NCI-H510A (cell line): ENCODE measurements at places on chromosomes 11 and 22.
A peak's percentile ranks its signal among the peaks of the same experiment; 100 is the strongest.

DNA sequence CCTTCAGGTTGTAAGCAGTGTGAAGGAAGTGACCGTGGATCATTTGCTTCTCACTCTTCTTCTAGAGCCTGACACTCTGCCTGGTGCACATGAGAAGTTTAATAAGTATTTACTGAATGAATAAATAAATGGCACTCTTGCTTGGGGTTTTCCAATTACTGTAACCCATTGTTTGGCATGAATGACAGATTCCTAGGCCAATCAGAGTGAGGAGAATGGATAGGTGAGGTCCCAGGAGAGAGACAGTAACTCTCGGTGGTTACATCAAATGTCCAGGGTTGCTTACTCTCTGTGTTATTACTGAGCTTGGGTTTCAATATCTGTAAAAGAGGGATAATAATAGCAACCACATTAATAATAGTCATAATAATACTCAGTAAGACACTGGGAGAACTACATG is 204.2 kb upstream of the ISX start:
- DNase-seq, result no peak

- DNase-seq, result no peak
Measured at GRCh38 chr11:17529844-17530185, 14.4 kb downstream of the USH1C start.

DNA sequence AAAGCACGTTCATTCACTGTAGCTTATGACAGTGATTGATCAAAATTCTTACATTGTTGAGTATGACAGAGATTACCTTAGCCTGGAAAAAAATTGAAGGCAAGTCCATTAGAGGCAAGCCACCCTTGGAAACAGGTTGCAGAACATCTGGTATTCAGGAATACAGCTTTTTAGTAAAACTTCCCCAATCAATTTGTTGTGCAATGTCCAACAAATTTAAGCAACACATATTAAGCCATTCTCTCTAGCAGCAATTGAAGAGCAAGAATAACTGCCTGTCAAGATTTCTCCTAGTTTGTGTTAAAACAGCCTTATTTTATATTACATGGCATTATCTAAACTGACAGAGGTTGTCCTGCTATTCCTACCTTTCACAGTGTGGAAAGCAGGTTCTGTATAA is 37.0 kb downstream of the BCL2L13 start:
- no peak for DNase-seq

DNA sequence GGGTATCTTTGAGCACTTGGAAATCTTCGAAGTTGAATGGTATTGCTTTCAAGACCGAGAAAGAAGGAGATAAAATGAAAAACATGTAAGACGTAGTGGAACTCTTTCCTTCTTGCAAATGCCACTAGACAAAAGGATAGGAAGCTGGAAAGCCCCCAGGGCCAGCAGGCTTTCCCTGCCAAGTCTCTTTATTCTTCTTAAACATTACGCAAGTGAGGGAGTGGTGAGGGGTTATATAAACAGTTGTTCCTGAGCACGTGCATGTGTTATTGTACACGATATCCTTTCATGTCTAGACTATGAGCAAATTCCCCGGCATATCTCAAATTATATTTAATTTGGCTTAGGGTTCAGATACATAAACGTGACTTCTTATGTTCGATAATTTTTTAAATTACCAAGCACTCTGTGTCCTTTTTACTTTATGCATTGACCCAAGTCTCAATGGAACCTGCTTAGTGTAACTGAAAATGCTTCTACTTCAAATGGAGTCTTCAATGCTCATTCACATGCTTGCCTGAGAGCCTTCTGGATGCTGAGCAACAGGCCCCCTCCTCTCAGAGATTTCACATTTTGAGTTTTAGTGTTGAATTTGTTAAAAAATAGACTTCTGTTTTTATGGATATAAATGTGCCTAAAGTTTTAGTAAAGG is 59.0 kb downstream of the PPP2R1B start:
- DNase-seq, result no peak

DNA sequence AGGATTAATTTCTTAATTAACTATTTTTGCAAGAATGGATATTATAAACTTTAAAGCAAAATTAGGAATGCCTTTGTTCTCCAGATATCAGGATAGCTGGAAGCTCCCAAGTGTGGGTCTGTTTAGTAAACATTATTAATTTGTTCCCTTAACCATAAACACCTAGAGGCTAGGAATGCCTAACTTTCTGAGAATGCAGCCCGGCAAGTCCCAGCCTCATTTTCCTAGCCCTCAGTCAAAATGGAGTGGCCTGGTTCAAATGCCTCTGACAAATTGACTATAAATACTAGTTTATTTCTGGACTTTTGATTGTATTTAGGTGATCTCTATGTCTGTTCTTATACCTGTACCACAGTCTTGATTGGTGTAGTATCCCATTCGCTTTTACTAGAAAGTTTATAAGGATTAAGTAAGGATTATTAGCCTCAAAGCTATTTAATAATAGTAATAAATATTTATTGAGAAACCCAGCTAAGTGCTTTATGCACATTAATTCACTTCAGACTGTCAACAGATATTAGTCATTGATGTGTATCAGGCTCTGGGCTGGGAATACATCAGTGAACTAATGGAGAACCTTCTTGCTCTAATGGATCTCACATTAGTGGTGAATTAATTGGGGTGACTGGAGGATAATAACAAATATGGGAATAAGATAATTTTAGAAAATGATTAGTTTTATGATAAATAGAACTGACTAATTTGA is 25.8 kb downstream of the PPME1 start:
- DNase-seq, result no peak

DNA sequence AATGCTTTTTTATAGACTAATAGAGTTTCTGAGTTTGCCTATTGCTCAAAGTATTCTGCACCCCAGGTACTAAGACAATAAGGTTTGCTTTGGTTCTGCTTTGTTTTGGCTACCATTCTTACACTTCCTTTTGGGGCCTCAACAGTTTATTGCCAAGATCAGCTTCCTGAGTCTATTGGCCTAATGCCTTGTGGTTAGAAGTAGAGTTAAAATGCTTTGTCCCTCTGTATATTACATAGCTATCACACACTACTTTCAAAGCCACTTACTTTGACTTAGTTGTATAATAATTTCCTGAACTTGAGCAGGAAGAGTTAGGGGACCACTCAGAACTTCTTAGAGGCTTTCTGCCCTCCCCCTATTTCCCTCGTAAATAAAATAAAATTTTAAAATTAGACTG is 96.5 kb downstream of the DLG2 start:
- DNase-seq, result no peak

GRCh38 chr11:80320765-80321164 is 879.9 kb upstream of the TENM4 start:
- no peak for DNase-seq

- no peak for DNase-seq
Measured at GRCh38 chr11:113331441-113331840, 17.1 kb downstream of the TTC12 start.

DNA sequence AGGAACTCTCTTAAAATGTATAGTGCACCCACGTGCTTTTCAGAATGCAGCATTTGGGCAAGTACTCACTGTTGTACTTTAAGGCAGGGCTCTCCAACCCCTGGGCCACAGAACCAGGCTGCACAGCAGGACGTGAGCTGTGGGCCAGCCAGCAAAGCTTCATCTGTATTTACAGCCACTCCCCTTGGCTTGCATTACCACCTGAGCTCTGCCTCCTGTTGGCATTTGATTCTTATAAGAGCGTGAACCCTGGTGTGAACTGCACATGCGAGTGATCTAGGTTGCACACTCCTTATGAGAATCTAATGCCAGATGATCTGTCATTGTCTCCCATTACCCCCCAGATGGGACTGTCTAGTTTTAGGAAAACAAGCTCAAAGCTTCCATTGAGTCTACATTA is 3.0 kb downstream of the C11orf58 start:
- no peak for DNase-seq

GRCh38 chr22:42076764-42077485 is 2.6 kb upstream of the SMDT1 start:
- no peak for DNase-seq

DNA sequence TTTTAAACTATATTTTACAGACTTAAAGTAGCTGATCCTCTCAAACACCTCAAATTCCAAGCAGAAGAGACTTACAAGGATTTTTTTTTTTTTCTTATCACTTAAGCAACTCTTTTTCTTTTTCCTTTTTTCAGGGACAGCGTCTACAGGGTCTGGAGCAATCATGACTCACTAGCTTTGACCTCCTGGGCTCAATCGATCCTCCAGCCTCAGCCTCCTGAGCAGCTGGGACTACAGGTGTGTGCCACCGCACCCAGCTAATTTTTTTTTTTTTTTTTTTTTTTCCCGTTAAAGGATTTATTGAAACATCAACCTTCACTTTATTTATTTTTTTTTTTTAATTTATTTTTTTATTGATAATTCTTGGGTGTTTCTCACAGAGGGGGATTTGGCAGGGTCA is 4.5 kb upstream of the MACROD1 start:
- no peak for DNase-seq

DNA sequence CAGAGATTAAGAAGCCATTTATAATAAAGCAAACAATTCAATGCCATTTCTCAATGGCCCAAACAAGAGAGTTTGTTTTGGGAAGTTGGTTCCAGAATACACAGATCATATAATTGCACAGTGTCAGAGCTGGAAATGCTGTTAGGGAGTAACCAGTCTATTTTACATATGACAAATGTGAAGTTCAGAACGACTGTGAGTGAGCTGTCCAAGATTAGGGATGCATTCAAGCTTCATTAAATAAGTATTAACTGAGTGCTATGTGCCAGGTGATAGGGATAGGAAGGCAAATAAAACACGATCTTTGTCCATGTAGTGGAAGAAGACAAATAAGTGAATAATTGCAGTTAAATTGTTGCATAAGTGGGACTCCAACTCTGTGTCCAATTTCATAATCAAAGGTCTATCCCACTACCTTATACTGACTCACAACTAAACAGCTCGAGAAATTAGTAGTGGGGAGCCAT is 33.1 kb upstream of the PICALM start:
- DNase-seq, result no peak

DNA sequence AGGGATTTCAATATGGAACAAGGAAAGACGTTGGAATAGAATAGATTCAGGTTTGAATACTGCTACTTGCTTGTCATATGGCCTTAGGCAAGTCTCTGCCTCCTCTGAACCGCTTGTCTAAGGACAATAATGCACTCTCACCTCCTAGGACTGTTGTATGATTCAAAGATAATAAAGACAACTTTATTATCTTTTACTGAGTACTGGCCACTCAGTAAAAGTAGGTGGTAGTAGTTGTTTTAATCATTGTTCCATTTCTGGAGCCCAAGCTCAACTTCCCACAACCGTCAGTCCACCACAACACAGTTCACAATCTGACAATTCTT is 134.2 kb downstream of the ME3 start:
- no peak for DNase-seq

GRCh38 chr11:9748361-9748970 is 84.6 kb downstream of the SWAP70 start:
- DNase-seq, result peak; percentile 5

DNA sequence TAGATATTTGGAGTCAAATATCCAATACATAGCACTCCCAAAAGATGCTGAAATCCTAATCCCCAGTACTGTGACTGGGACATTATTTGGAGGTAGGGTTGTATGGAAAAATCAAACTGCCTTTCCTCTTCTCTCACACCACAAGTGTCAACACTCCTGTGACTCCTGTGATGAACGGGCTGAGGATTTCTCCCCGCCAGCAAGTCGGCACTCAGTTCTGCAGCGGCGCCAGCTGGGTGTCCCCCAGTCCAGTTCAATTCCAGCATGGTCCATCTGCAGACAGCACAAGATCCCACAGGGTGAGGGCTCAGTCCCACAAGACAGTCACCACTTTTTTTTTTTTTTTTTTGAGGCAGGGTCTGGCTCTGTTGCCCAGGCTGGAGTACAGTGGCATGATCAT is 4.3 kb upstream of the PARVB start:
- no peak for DNase-seq

GRCh38 chr11:20654038-20654437 is 15.3 kb upstream of the NELL1 start:
- DNase-seq, result no peak

GRCh38 chr22:38243007-38243765 is 29.6 kb downstream of the TMEM184B start:
- DNase-seq, result peak; percentile 88

DNA sequence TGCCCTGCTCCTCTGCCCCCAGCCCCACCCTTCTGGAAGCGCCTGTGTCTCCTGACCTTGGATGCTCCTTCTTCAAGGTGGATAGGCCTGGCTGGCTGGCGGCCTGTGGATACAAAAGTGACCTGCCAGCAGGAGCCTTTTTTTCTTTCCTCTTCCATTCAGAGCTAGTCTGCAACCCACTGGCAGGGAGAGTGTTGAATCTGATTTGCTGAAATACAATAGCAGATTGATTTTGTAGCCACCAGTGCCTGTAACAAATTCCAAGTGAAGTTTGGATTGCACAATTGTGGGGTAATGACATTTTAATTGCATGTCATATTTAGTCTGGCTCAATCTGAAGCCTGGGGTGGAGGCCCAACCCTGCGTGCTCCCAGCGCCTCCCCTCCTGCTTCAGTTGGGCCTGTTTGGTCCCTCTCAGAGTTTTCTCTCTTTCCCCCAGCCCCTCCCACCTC is 97.2 kb downstream of the GRIK4 start:
- DNase-seq, result no peak

- peak; percentile 19 for DNase-seq
Measured at GRCh38 chr22:40044870-40045834, 50.4 kb downstream of the FAM83F start.

DNA sequence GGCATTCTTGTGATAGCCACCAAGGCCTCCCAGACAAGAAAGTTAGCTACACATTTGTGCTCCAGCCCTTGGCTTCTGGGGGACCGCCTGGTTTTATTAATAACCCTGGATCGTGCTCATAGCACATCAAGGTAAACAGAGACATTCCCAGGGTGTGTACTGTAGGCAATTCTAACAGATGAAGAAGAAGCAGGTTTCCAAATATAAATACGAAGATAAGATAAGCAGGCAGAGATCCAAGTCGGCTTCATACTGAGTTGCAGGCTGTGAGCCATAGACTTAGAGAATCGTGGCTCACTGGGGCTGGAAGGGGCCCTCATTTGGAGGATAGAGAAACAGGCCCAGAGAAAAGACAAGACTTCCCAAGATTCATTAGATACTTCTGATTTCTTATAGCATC is 131.4 kb downstream of the TENM4 start:
- no peak for DNase-seq

DNA sequence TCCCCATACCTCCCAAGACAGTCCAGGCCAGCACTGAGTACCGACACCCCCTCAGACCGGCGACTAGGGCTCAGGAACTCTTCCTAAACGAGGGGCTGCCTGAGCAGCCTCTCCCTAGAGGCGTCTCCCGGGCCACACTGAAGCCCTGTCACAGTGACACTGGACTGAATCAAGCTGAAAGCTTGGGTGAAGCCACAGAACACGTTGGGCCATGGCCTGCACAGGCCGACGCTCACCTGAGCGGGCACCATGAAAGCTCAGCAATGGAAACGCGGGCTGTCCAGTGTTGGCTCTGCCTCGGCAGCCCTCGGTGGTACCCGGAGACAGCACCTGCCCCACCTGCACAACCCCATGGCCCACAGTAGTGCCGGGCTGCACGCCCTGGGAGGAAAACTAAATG is 42.7 kb upstream of the MOB2 start:
- no peak for DNase-seq
